ENCODE measurements at places on chromosomes 5 and 9.
A peak's percentile ranks its signal among the peaks of the same experiment; 100 is the strongest.

GRCh38 chr9:38212016-38212415 lies 143.0 kb upstream of the SHB start:
- ATAC-seq: no peak

- peak; percentile 76 for ATAC-seq
Observed at GRCh38 chr5:148740966-148741742, 85.3 kb upstream of the ADRB2 start.

GRCh38 chr5:158376679-158377078 lies 517.7 kb upstream of the CLINT1 start:
- ATAC-seq: no peak

- peak; percentile 68 for ATAC-seq
Observed at GRCh38 chr5:131281133-131281867, 17.4 kb downstream of the CDC42SE2 start.

DNA sequence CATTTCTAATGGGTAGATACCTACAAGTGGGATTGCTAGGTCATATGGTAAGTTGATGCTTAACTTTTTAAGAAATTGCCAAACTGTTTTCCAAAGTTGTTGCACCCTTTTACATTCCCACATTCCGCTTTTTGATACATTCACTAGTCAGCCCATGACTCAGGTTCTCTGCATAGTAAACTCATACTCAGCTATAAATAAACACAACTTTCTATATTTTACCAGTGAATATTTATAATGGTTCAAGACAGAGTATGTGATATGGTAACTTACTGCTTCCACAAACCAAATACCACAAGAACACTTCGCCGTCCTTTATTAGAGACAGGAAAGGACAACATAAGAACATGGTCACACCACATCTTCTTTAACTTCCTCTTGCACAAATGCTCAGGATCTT lies 54.0 kb downstream of the PLPP1 start:
- no peak for ATAC-seq

GRCh38 chr9:117747386-117747970 lies 43.3 kb downstream of the TLR4 start:
- no peak for ATAC-seq

GRCh38 chr9:93036887-93037475 lies 21.5 kb upstream of the SUSD3 start:
- ATAC-seq: no peak

GRCh38 chr5:137572042-137572695 lies 73.0 kb upstream of the SPOCK1 start:
- no peak for ATAC-seq

DNA sequence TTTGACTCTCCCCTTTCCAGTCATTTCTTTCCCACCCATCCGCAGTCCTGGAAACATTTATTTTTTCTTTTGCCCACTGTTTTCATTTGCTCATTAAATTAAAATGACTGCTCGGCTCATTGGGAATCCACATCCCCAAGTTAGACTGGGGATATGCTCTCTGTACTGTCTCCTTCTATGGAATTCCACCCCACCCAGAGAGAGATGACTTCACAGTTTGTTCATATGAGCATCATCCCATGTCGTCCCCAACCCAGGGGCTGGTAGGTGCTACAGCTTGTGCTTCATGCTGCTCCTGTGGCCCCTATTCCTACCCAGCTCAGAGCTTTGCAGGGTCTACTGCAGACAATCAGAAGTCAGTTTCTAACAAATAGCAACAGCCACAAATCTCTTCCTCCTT lies 16.5 kb upstream of the RARS1 start:
- no peak for ATAC-seq

GRCh38 chr5:100772548-100772947 lies 130.5 kb downstream of the ST8SIA4 start:
- ATAC-seq: no peak

DNA sequence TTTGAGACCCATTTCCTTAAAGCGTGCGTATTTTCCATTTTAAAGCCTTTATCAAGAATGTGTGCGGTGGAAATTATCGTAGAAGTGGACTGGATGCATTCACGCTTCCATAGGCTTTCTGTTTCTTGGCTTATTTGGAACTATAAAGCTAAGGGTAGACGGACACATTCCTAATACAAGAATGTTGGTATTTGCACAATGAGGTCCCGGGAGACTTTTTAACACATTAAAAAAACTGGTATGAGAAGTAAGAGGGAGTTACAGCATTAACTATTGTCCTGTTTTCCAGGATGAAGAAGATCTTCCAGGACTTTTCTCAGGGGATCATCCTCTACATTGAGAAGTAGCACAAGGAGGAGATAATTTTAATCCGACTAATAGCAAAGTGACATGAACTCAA lies 653.0 kb downstream of the MTRR start:
- ATAC-seq: no peak

DNA sequence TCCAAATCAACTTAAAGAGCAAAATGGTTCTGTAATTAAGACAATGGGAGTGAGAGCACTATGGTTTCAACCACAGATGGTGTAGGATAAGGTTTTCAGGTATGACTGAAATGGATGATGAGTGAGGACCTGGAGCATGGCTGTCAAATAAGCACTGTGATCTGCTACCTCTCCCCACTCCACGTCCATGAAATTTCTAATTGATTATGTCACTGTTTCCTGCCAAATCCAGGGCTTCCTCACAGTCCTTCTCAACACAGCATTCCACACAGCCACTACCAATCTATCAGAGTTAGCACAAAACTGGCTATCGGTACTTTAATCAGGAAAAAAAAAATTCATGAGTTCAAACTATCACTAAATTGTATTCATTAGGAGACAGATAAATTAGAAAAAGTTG lies 420.4 kb upstream of the WWC1 start:
- no peak for ATAC-seq

DNA sequence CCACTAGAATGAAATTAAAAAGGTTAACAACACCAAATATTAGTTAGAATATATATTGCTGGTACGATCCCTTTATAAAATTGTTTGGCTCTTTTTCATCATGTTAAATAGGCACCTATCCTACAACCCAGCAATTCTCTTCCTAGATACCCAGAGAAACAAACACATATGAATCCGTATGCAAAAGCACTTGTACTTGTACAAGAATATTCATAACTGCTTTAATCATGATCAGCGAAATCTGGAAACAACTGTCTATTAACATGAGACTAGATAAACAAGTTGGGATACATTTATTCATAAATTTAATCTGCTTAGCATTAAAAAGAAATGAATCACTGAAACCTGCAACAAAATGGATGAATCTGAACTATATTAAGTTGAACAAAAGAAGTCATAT lies 113.7 kb upstream of the MAP1B start:
- no peak for ATAC-seq

DNA sequence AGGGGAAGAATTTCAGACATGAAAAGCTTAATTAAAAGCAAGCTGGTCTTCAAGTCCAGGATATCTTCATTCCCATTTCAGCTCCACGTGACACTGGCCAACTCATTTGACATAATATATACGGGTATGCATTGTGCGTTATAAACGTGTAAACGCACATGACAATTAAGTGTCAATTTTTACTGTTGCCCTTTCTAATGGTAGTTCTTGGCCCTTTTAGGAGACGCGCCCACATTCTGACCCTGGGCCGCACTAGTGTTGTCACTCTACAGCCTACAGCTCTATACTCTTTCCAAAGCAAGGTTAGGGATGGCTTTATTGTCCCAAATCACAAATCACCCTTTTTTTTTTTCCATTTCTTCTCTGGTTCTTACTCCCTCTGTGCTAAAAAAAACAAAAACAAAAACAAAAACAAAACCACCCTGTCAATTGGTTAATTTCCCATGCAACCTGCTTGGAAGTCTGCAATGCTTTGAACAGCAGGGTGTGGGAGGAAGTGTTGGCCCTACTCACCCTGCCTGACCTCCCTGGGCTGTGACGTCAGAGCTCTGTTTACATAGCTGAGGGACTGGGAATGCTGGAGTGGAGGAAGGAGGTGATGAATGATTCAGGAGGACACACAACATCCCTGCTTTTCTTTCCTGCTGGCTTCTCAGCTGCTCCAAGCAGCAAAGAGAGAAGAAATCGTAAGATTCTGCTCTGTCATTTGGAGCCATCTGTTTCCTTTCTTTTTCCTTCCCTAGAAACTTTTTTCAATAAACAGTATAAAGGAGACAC lies 19.3 kb downstream of the RFK start:
- peak; percentile 94 for ATAC-seq

DNA sequence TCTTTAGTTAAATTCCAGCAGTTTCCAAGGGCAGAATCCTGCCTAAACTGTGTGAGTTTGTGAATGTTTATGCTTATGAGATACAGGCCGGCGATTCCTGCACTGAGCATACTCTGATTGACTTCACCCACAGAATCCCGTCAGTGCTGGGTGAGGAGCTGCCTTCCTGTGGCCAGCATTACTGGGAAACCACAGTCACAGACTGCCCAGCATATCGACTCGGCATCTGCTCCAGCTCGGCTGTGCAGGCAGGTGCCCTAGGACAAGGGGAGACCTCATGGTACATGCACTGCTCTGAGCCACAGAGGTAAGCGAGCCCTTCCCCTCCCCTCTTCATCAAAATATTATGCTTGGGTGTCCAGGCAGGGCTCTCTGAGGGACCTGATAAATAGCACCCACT lies 103.7 kb downstream of the CMYA5 start:
- no peak for ATAC-seq

DNA sequence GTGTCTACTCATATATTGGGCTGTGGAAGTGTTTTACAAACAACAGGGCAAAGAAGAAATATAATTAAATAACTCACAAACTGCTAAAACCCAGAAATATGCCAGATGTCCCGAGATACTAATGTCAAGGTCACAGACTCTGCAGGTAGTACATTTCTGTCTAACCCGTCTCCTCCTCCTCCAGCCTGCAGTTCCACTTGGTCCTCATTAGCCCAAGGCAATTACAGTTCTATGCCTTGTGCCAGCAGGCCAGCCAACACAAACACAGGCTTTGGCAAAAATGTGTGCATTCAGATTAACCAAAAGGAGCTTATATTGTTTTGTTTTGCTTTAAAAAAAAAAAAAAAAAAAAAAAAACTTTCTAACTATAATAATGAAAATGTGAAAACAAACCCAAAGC lies 148.8 kb downstream of the MYO10 start:
- ATAC-seq: peak; percentile 62

DNA sequence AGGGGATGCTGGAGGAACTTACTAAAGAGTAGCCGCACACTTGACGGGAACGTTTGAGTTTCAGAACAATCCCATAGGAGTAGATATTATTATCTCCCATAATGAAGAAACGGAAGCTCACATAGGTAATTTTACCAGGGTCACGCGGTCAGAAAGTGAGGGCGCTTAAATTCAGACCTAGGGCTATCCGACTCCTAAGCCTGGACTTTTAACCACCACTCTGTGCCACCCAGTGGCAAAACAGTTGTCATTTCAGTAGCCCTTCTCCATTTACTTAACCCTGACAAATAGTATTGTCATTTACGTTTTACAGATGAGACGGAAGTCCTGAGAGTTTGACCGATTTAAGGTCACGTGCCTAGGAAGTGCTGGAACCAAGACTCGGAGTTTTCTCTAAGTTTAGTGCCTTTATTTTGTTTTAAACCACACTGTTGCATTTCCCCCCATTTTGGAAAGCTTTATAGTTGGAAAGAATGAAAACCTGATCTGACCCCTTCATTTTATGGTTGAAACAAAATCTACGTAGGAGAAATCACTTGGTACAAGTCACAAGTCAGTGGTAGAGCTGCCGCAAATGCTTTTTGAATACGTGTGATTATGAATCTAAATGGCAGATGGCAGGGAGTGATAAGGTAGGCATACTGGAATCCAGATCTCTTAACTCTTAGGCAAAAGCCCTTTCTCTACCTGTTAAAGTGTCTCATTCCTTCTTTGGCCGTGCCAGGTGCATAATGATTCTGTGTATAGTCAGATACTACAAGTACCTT lies 650 bp downstream of the MRRF start:
- ATAC-seq: peak; percentile 21

- no peak for ATAC-seq
Observed at GRCh38 chr5:81904861-81905260, 67.0 kb upstream of the ATG10 start.

DNA sequence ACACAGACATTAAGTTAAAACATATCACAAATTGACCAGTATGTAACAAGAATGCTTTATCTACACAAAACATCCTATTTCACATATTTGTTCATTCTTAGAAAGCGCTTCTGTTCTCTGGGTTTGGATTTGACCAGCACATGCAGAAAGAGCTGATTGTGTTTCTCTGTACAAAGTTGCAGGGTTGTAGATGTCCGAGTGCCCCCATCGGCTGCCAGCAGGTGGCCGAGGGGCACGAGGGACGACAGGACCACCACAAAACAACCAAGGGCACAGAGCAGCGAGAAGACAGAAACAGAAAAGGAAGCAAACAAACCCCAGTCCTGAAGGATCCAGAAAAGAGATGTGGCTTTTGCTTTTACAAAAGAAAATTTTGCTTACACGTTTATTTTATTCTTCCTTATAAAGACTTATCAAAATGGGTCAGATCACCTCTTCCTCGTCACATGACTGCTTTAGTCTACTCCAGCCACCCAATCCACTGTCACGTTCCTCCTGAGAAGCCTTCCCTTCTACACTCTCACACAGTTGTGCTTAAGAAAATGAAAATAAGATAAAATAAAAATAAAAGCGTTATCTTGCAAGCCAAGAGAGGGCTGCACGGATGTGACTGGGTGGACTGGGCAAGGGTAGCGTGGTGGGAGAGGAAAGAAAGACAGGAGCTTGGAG lies 9.5 kb downstream of the OTP start:
- no peak for ATAC-seq

- no peak for ATAC-seq
Observed at GRCh38 chr5:141362719-141363118, 1.2 kb upstream of the PCDHGA5 start.

DNA sequence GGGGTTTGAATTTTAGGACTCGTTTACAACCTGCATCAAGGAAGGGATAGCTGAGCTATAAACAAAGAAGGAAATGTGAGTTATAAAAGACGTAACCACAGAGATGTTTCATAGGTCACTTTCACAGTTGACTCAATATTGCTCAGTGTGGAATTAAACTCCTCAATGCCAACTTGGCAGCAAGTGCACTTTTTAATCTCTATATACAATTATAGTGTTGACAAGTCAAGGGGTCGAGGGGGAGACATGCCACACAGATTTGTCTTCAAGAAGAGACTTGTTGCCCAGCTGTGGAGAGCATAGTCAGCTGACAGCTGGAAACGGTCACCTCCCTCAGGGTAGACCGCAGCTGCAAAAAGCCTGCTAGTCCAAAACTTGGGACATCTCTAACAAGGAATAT lies 163.4 kb upstream of the DMAC1 start:
- ATAC-seq: no peak

GRCh38 chr5:139182528-139183296 lies 15.5 kb downstream of the SIL1 start:
- ATAC-seq: no peak

- ATAC-seq: peak; percentile 79
Observed at GRCh38 chr5:73826301-73827105, 200.5 kb downstream of the ARHGEF28 start.

GRCh38 chr9:8020186-8020585 lies 220.6 kb upstream of the DMAC1 start:
- ATAC-seq: no peak

GRCh38 chr9:76486151-76486550 lies 27.2 kb downstream of the GCNT1 start:
- ATAC-seq: no peak

GRCh38 chr5:54387659-54388232 lies 67.8 kb upstream of the HSPB3 start:
- no peak for ATAC-seq
